ENCODE measurements at places on chromosomes 12 and 14.

- no peak for DNase-seq
Observed at GRCh38 chr12:56321027-56321426, 5.2 kb upstream of the CNPY2 start.

DNA sequence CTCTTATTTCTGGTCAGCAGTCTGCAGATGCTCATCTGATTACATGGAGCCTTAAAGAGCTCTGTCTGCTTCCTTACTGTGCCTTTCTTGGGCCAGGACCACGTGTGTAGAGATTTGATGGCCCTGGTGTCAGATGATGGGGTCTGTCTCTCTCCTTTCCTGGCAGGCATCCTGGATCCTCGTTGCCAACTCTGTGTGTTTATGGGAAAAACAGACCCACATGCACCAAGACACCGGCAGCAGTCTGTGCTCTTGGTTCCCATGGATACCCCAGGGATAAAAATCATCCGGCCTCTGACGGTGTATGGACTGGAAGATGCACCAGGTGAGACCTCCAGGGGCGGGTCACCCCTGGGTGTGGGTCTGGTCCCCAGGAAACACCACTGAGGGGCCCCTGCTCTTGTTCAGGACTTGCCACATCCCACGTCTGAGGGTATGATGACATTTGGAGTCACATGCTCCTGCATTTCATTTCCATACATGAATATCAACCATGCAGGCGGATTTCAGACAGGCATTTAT, 18.5 kb upstream of the ALDH2 start:
- DNase-seq: no peak

GRCh38 chr12:68482014-68482413, 128.7 kb upstream of the RAP1B start:
- DNase-seq: no peak

GRCh38 chr12:102371165-102371564, 109.2 kb downstream of the IGF1 start:
- no peak for DNase-seq

DNA sequence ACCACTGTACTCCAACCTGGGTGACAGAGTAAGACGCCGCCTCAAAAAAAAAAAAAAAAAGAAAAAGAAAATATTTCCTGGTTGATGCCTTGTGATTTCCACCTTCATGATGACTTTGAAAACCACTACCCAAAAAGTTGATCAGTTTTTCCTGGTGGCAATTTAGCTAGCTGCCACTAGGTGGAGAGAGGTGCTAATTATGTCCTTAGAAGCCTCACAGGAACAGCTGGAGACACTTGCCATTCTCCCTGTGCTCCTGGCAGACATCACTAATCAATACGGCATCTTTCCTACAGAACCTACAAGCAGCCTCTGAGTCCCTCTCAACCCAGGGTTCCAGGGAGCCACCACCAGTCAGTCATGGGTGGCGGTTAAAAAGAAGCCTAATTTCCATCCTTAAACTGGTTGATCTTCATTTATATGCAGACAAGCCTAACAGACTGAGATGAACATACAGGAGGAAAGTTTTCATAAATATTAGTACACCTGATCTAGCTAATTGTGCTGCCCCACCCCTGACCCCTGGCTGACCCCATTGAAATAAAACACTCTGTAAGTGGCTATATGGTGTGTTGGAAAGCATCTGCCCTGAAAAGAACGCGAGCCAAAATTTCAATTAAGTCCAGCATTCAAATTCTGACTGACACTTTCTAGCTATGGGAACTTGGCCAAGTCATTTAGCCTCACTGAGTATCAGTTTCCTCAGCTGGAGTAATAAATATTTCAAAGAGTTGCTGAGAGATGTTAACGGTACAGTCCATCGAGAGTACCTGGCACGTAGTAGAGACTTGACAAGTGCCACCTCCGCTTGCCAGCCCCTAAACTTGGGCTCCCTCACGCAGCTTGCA, 6.2 kb upstream of the OAS1 start:
- DNase-seq: no peak

GRCh38 chr14:42163136-42163535, 556.5 kb downstream of the LRFN5 start:
- DNase-seq: no peak

DNA sequence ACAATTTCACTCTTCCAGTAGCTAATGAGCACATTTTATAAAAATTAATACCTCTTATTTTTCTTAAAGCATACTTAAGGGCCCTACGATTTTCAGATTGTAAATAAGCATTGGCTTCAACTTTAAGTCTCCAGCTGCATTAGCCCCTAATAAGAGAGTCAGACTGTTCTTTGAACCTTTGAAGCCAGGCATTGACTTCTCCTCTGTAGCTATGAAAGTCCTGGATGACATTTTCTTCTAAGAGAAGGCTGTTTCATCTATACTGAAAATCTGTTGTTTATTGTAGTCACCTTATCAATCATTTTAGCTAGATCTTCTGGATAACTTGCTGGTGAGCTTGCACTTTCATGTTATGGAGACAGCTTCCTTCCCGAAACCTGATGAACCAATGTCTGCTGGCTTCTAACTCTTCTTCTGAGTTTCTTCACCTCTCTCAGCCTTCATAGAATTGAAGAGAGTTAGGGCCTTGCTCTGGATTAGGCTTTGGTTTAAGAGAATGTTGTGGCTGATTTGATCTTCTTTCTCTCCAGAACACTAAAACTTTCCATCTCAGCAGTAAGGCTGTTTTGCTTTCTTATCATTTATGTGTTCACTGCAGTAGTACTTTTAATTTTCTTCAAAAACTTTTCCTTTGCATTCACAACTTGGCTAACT, 377.1 kb upstream of the RGS6 start:
- DNase-seq: no peak

DNA sequence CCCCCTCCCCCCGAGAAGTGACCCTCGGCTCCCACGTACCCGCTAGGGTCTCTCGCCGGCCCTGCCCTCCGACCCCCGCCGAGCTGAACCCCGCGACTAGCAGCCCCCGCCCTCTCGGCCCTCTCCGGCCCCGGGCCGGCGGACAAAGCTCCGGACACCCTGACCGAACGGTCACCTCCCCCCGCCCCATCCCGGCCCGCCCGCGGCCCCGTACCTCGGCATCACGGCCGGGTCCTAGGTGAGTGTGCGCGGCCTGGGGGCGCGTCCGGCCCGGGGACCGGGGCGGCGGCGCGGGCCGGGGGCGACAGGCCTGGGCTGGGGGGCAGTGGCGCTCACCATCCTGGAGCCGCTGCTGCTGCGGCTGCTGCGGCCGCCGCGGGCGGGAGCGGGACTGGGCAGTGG, at the start of gene FIGNL2:
FIGNL2 (minus strand) TSS at position 393 of the 402 bp plus-strand sequence. CDS start 26,305 bp downstream, outside the sequence.
- no peak for DNase-seq

- DNase-seq: no peak
Observed at GRCh38 chr14:87049950-87050349, 943.0 kb downstream of the GALC start.

- DNase-seq: no peak
Observed at GRCh38 chr12:131610181-131610580, 100.7 kb upstream of the SFSWAP start.

GRCh38 chr12:615620-616019, 47.6 kb downstream of the NINJ2 start:
- DNase-seq: no peak

- no peak for DNase-seq
Observed at GRCh38 chr12:67705394-67706370, 57.1 kb downstream of the DYRK2 start.

DNA sequence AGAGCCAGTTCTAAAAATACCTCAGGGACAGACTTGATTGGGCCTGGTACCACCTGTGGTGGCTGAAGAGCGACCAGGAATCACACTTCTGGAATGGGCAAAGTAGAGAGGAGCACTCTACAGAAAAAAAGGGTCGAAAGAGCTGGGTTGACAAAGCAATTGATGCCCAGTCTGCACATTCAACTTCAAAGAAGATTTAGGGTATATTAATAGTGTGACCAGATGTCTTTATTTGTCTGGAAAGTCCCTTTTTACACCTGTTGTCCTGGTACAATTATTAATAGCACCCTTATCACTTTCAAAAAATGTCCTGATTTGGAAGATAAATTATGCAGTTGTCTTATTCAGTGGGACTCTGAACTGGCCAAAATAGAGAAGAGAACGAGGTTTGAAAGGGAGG, 137.5 kb downstream of the DYRK2 start:
- no peak for DNase-seq

GRCh38 chr14:93011650-93012325, 88.8 kb downstream of the CHGA start:
- DNase-seq: no peak

- no peak for DNase-seq
Observed at GRCh38 chr12:83265808-83266207, 579.1 kb downstream of the TMTC2 start.

- peak; percentile 44 for DNase-seq
Observed at GRCh38 chr12:459430-460258, at the start of gene B4GALNT3. Gene B4GALNT3 (plus strand): TSS chr12:459939. CDS start chr12:460377, 438 bp downstream.

GRCh38 chr14:30532264-30532663, 26.7 kb upstream of the G2E3 start:
- no peak for DNase-seq

GRCh38 chr14:49942090-49942489, 49.2 kb downstream of the ARF6 start:
- no peak for DNase-seq

DNA sequence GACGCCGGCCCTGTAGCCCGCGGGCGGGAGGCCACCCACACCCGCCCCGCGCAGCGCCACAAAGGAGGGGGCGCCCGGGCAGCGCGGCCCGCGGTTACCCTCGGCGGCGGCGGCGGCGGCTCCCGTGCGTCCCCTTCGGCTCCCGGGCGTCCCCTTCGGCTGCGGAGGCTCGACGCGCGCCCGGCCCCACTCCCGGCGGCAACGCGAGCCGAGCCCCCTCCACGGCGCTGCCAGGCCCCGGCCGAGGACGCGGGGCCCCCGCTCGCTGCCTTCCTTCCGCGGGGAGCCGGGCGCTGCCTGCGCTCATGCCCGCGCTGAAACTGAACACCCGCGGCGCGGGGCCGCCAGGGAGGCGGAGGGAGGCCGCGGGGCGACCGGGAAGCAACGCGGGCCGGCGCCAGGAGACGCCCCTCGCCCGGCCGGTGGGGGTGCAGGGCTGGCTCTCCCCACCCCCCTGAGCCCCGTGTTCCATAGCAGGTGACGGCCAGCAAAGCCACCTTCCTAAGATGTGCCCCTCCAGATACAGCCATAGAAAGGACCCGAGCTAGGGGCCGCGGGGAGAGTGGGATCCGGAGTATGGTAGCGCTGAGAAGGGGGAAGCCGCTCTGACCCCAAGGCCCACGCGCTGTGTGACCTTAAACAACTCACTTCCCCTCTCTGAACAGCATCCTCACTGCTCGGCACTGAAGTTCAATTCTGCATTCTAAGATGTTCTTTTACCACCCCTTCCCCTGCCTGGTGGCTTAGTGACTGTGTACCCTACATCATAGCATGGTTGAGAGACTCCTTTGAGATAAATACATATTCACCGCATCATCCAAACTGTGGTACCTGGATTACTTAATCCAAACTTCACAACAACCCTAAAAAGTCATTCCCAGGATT, 42.8 kb downstream of the KDM2B start:
- peak; percentile 77 for DNase-seq

DNA sequence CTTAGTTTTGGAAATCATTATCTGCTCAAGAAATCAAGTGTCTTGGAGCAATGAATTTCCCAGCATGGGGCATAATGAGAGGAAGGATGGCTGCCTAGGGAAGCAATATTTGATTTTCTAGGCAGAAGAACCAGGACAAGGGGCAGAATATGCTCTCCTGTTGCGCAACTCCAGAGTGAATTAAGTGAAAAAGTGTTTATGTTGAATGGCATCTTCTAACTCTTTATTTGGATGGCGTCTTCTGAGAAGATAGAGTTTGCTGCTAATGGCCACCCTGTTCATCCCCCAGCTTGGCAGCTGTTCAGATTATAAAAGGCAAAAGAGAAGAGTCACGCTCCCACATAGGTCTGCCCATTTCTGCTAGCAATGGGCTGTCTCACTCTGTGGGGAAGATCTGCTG, 1278.1 kb downstream of the AACS start:
- DNase-seq: no peak

- no peak for DNase-seq
Observed at GRCh38 chr12:119728444-119728745, 60.5 kb downstream of the PRKAB1 start.

- DNase-seq: no peak
Observed at GRCh38 chr12:29402437-29402836, 21.5 kb upstream of the ERGIC2 start.
